Suprapubic skin (tissue), 4 donors: ENCODE measurements at places on chromosomes 4 and X.

DNA sequence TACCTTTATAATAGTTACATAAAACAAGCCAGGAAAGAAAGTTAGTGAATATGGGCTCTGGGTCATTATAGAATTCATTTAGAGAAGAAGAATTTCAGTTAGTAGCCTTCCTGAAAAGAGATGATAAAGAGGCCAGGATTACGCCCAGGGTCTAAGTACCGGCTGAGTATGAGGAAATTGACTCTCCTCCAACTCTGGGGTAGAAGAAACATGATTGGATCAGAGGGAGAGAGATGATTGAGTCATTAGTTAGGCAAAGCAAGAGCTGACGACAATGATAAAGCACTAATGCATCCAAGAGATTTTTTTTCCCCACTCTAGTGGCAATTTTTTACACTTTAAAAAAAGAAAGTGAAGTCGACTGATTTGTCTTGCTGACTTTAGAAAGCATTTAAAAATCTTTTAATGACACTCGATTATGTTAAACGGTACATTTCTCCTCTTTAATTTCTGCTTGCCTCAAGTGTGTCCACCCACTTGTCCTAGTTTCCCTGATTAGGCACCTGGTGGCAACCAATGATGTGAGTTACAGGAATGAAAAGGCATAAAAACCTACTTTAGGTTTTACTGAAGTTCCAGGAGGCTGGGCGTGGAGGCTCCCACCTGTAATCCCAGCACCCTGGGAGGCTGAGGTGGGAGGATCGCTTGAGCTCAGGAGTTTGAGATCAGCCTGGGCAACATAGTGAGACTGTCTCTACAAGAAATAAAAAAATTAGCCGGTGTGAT, 37.3 kb upstream of the IGFBP7 start:
- no peaks in the 10 kb centered on the region for H3K4me1 ChIP-seq
- H3K27ac ChIP-seq, result no peak overlapping the region
- no peak for DNase-seq
- no peaks in the 10 kb centered on the region for H3K27me3 ChIP-seq
- no peaks in the 10 kb centered on the region for H3K36me3 ChIP-seq

GRCh38 chrX:149630681-149631233, 835 bp downstream of the TMEM185A start:
- no peak for DNase-seq
- peak overlapping the region; percentile 79 for H3K4me3 ChIP-seq
- H3K36me3 ChIP-seq, result no peaks in the 10 kb centered on the region
- peak overlapping the region; percentile 70 for H3K27ac ChIP-seq
- H3K4me1 ChIP-seq, result peaks cover 27% of the 10 kb centered on the region

DNA sequence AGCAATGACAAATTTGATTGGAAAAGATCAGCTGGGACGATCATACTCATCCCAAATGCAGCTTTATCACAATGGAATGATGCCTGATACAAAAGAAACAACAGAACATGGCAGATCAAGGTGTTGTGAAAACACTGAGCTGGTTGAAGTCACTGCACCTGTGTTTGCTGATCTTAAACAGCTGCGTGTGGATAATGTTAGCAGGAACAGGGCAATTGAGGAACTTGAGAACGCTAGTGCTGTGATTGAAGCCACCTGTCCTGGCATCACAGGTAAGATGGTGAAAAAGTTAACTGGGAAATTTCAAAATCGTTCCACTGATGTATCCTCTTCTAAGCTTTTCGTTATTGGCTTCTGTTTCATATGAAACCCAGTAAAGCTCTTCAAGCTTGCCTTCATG, 27.4 kb upstream of the SOD3 start:
- DNase-seq, result no peak
- no peaks in the 10 kb centered on the region for H3K36me3 ChIP-seq
- H3K4me3 ChIP-seq, result no peak overlapping the region
- H3K27me3 ChIP-seq, result no peaks in the 10 kb centered on the region

DNA sequence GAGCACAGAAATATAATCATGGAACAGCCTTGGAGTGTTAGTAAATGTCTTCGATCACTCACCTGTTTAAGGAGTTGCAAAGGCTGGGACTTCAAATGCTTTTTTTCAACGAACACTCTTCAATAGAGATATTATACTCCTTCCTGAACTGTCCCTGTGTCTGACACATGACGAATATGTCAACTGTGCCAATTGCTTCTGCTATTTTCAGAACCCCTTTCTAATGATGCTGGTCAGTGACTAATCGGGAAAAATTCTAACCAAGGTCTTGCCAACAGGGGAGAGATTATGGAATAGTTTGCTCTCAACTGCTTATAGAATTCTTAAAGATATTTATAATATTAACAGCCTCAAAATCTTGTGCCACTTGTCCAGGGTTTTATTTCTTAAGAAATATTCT, 8.5 kb upstream of the KLHL34 start:
- no peak overlapping the region for H3K27ac ChIP-seq
- H3K4me3 ChIP-seq, result no peak overlapping the region
- no peaks in the 10 kb centered on the region for H3K36me3 ChIP-seq
- H3K27me3 ChIP-seq, result no peaks in the 10 kb centered on the region
- H3K4me1 ChIP-seq, result no peaks in the 10 kb centered on the region

GRCh38 chrX:22746081-22746480, 253.7 kb upstream of the DDX53 start:
- H3K4me3 ChIP-seq, result no peak overlapping the region
- no peaks in the 10 kb centered on the region for H3K27me3 ChIP-seq
- H3K36me3 ChIP-seq, result no peaks in the 10 kb centered on the region
- DNase-seq, result no peak
- no peaks in the 10 kb centered on the region for H3K4me1 ChIP-seq

DNA sequence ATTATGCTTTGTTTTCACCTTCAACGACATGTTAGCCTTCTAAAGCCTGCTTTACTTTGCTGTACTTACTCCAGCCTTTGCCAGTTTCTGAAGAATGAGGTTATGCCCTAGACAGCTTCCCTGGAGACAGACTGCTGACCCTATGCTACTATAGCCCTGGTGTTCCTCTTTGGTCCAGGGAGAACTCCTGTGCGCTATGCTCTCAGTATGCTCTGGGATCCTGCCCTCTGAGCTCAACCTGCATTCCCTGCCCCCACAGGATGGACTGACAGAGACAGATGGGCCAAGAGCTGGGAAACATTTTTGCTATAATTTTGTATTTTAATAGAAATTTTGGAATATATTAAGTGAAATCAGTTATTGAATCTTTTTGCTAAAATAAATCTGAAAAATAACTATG, 425.9 kb downstream of the TMA16 start:
- H3K27ac ChIP-seq, result no peak overlapping the region
- H3K27me3 ChIP-seq, result peaks cover 4% of the 10 kb centered on the region
- no peaks in the 10 kb centered on the region for H3K36me3 ChIP-seq
- no peaks in the 10 kb centered on the region for H3K4me1 ChIP-seq

DNA sequence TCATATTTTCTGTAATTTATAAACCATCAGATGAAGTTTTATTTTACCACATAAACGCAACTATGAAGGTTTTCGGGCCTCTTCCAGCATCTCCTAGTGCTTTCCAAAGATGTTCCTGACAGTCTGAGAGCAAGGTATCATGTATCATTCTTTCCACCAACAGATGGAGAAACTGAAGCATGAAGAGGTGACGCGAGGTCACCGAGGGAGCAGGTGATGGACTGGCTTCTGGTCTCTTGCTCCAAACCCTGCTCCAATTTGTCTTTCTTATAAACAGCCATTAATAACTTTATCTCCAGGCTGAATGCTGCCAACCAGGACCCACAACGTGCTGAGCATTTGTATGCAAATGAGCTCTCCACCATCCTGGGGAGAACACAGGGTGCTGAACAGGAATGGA, 86.3 kb upstream of the MAML3 start:
- no peaks in the 10 kb centered on the region for H3K27me3 ChIP-seq
- H3K4me3 ChIP-seq, result no peak overlapping the region
- DNase-seq, result no peak
- no peaks in the 10 kb centered on the region for H3K36me3 ChIP-seq

DNA sequence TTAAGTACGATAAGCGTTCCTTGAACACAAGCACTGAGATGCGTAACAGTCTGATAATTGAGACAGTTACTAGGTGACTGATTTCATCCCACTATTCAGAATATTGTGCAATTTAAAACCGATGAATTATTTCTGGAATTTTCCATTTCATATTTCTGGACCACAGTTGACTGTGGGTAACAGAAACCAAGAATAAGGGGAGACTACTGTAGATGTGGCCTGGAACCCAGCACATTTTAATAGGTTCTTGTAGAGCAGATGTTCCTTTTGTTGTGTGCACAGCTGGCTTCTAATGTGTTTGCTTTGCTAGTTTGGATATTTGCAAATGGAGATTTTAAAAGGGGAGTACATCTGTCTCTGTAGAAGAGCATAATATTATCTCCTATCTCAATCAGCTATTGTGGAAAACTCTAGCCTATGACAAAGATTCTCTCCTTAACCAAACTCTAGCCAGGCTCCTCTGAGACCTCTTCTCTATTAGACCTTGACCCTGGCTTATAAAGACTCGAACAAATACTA, 16.4 kb downstream of the NAAA start:
- no peaks in the 10 kb centered on the region for H3K4me1 ChIP-seq
- H3K27me3 ChIP-seq, result no peaks in the 10 kb centered on the region
- H3K36me3 ChIP-seq, result peaks cover 54% of the 10 kb centered on the region
- DNase-seq, result no peak

GRCh38 chrX:53125506-53125905, 31.6 kb downstream of the KANTR start:
- no peak overlapping the region for H3K4me3 ChIP-seq

DNA sequence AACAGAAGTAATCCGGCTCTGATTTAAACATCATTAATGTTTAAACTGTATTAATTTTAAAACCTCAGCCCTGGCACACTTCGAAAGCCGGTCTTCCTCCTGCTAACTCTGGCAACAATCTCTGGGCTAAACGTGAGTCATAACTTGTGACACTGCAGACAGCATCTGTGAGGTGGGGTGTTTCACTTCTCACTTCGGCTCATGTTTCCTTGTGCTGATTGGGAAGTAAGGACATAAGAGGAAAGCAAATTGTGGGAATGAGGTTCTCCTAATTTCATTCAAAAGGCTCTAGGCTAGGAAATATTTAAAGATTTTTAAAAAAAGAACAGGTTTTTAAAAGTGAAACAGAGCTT, 139.9 kb upstream of the USP9X start:
- DNase-seq, result no peak
- H3K27ac ChIP-seq, result no peak overlapping the region
- no peaks in the 10 kb centered on the region for H3K36me3 ChIP-seq
- no peak overlapping the region for H3K4me3 ChIP-seq
- H3K4me1 ChIP-seq, result no peaks in the 10 kb centered on the region

DNA sequence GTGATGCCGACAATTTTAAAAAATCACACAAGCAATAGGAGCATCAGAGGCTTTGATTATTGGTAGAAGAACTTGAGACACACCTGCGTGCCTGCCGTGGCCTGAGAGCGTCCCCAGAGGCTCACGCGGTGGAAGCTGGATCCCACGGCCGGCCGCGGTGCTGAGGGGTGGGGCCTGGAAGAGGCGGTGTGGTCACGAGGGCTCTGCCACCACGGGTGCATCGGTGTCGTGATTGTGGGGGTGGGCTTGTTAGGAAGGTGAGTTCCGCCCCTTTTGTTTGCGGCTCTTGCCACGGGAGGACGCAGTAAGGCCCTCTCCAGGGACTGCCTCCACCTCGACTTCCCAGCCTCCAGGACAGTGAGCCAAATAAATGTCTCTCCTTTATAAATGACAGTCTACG, 77.2 kb upstream of the ADRA2C start:
- H3K4me3 ChIP-seq, result no peak overlapping the region
- no peak overlapping the region for H3K27ac ChIP-seq
- peak; percentile 37 for DNase-seq
- no peaks in the 10 kb centered on the region for H3K4me1 ChIP-seq
- H3K27me3 ChIP-seq, result peaks cover 52% of the 10 kb centered on the region

DNA sequence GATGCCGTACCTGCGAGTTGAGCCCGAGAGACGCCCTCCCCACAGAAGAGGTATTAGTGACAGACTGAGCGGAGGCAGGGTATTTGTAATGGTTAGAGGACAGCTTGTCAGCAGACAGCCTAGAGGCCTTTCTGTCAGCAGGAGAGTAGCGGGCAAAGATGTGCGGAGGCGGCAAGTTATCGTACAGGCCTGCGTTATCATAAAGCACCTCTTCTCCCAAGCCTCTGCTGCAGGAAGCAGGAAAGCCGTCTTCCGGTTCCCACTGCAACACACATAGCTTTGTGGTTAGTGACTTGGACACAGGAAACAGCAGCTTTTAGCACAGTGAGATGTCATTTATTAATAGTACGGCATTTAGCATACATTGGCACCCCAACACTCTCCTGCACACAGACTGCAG, 158.3 kb downstream of the AFAP1 start:
- H3K36me3 ChIP-seq, result peaks cover 44% of the 10 kb centered on the region
- no peak overlapping the region for H3K4me3 ChIP-seq
- H3K27ac ChIP-seq, result no peak overlapping the region
- no peaks in the 10 kb centered on the region for H3K27me3 ChIP-seq

- no peak for DNase-seq
- H3K4me1 ChIP-seq, result no peaks in the 10 kb centered on the region
- H3K4me3 ChIP-seq, result no peak overlapping the region
- no peaks in the 10 kb centered on the region for H3K36me3 ChIP-seq
Observed at GRCh38 chrX:16444353-16444752, 205.6 kb upstream of the S100G start.

DNA sequence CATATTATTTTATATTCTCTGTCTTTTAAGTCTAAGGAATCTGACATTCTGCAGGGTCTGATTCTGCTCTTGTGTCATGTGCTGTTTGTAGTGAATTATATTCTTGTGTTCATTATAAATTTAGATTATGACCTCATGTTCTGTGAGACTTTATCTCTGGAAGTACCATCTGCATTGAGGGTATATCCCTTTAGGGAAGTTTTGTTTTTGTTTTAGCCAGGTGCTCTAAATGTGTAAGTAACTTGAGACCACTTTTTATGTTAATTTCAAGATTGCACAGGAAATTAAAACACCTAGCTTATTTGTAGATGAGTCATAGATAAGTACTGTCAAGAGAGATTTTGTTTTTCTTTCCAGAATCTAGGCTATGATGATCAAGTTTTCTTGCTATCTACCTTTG, 35.0 kb upstream of the DKK2 start:
- H3K4me3 ChIP-seq, result no peak overlapping the region
- H3K27ac ChIP-seq, result no peak overlapping the region
- no peaks in the 10 kb centered on the region for H3K27me3 ChIP-seq

- DNase-seq, result no peak
- H3K4me3 ChIP-seq, result no peak overlapping the region
- H3K36me3 ChIP-seq, result no peaks in the 10 kb centered on the region
- H3K27me3 ChIP-seq, result no peaks in the 10 kb centered on the region
- H3K27ac ChIP-seq, result no peak overlapping the region
- no peaks in the 10 kb centered on the region for H3K4me1 ChIP-seq
Observed at GRCh38 chrX:43676971-43677572, 21.0 kb downstream of the MAOA start.

DNA sequence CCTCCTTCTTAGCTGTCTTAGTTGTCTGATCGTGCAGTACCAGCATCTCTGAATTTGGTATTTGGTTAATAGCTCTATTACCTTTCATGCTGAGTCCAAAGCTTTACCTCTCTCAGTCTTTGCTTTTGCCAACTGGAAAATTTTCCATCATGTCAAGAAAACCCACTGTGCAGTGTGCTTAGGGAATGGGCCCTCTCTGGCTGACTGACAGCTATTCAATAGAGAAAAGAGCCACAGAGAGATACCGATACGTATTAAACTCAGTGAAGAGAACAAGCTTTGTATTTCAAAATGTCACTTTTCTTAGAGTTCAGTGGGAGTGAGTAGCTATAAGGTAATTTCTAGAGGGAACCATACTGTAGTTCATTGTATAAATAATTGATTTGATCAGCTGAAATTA, 1507.1 kb downstream of the C4orf33 start:
- DNase-seq, result no peak
- no peak overlapping the region for H3K27ac ChIP-seq
- no peak overlapping the region for H3K4me3 ChIP-seq
- no peaks in the 10 kb centered on the region for H3K4me1 ChIP-seq

GRCh38 chr4:11471618-11472017, 42.9 kb upstream of the HS3ST1 start:
- peak overlapping the region; percentile 14 for H3K4me3 ChIP-seq
- DNase-seq, result no peak
- no peaks in the 10 kb centered on the region for H3K27me3 ChIP-seq
- no peak overlapping the region for H3K27ac ChIP-seq
- H3K36me3 ChIP-seq, result no peaks in the 10 kb centered on the region
